ENCODE measurements at places on chromosomes 16 and 17.
A peak's percentile ranks its signal among the peaks of the same experiment; 100 is the strongest.

- no peak for DNase-seq
Observed at GRCh38 chr17:37259030-37259735, 116.6 kb upstream of the C17orf78 start.

GRCh38 chr17:55056526-55056925 lies 88.0 kb downstream of the STXBP4 start:
- no peak for DNase-seq

GRCh38 chr16:65119901-65120401 lies 1.9 kb downstream of the CDH11 start:
- DNase-seq = no peak

- DNase-seq = no peak
Observed at GRCh38 chr17:73713136-73713535, 68.9 kb upstream of the SDK2 start.

DNA sequence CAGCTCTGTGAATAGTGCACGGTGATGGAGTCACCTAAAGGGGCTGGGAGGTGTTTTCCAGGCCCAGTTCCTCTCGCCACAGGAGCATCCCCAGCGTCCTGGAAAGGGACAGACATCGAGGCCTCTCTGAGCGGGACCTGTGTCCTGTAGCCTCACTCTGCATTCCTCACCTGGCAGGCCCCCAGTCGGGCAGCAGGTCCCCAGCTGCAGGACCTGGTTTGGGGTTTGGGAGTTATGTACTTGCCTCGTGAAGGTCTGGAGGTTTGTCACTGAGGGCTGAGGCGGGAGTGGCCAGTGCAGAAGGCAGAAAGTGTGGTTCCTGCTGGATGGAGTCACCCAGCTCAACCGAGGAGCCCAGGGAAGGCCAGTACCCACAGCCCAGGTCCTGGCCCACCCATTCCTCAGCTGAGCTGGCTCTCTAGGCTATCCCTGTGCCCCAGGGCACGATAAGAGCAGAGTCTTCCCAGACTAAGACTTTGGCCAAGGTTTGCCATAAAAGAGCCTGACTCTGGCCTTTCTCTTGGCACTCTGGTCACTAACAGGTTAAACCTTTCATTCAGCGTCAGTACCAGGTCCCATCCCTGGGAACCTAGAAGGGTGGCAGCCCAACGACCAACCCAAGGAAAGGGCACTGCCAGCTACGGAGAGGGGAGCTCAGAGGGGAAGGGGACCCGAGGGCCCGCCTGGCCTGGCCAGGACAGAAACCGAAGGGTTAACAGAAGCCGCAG lies 24.4 kb downstream of the TBX4 start:
- DNase-seq = no peak

GRCh38 chr16:48619547-48619946 lies 9.6 kb upstream of the N4BP1 start:
- no peak for DNase-seq

- DNase-seq = no peak
Observed at GRCh38 chr17:44105483-44105882, 18.0 kb downstream of the HDAC5 start.

GRCh38 chr17:61784510-61784909 lies 78.8 kb downstream of the BRIP1 start:
- DNase-seq = no peak

- no peak for DNase-seq
Observed at GRCh38 chr17:62737513-62737912, 70.6 kb downstream of the MARCHF10 start.

DNA sequence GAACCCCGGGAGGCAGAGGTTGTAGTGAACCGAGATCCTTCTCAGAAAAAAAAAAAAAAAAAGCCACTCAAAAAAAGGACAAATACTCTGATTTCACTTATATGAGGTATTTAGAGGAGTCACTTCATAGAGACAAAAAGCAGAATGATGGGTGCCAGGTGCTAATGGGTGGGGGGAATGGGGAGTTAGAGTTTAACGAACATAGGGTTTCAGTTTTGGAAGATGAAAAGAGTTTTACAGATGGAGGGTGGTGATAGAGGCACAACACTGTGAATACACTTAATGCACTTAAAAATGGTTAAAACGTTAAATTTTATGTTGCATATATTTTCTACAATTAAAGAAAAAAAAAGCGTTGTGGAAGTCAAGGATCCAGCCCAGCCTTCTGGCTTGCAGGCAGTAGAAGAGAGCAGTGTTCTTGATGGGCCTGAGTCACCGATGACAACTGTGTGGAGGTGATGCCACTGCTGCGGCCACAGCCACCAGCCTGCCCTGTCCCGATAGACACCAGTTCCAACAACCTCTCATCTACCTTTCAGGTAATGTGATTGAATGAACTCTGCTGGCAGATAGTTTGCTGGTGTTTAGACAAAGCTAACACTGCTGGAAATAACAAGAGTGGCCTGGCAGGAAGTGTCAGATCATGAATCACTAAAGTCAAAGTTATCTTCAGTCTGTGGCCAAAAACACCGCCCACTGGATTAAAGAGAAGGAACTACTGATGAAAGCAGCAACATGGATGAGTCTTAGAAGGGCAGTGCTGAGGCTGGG lies 49.9 kb upstream of the COX10 start:
- no peak for DNase-seq

GRCh38 chr17:78307887-78308638 lies 51.8 kb downstream of the SOCS3 start:
- no peak for DNase-seq

GRCh38 chr17:16872351-16873173 lies 99.4 kb downstream of the TNFRSF13B start:
- DNase-seq = no peak

GRCh38 chr17:28758411-28759121 lies 14.8 kb downstream of the TRAF4 start:
- DNase-seq = no peak

- DNase-seq = peak; percentile 61
Observed at GRCh38 chr17:38703742-38704605, 1.1 kb upstream of the MLLT6 start.

- DNase-seq = no peak
Observed at GRCh38 chr16:17126156-17126555, 344.6 kb downstream of the XYLT1 start.

GRCh38 chr16:81224824-81225223 lies 13.7 kb upstream of the BCO1 start:
- no peak for DNase-seq

GRCh38 chr17:75032720-75033280 lies 14.0 kb downstream of the ATP5PD start:
- no peak for DNase-seq
